ENCODE measurements at places on chromosomes 1 and 21.

GRCh38 chr21:38822778-38823238 is 17.1 kb downstream of the ETS2 start:
- DNase-seq: no peak

GRCh38 chr21:42540396-42540795 is 26.7 kb downstream of the SLC37A1 start:
- no peak for DNase-seq

DNA sequence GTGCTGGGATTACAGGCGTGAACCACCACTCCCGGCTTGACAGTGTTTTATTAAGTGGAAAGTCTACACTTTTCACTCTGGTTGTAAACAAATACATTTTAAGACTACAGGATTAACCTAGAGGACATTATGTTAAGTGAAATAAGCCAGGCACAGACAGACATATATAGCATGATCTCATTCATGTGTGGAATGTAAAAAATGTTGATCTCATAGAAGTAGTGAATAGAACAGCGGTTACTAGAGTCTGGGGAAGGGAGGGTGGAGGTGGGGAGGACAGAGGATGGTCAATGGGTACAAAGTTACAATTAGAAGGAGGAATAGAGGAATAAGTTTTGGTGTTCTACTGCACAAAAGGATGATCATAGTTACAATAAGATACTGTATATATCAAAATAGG is 16.9 kb downstream of the CTH start:
- no peak for DNase-seq

DNA sequence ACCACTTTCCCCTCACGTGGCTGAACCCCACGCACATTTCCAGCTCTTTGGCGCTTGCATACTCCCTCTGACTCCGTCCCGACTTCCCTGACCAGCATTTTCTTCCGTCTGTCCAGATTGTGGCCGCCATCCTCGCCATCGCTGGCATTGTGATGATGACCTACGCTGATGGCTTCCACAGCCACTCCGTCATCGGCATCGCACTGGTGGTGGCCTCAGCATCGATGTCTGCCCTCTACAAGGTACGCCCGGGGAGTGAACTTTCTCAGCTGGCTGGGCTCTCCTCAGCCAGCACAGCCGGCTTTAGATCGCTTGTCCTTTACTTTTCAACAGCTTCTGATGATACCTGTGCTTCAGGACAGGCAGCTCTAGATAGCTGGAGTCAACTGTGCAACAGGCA is 56.8 kb upstream of the COA6 start:
- no peak for DNase-seq

- DNase-seq: no peak
These were observed 33.2 kb downstream of the CAMSAP2 start for GRCh38 chr1:200771625-200772555.

DNA sequence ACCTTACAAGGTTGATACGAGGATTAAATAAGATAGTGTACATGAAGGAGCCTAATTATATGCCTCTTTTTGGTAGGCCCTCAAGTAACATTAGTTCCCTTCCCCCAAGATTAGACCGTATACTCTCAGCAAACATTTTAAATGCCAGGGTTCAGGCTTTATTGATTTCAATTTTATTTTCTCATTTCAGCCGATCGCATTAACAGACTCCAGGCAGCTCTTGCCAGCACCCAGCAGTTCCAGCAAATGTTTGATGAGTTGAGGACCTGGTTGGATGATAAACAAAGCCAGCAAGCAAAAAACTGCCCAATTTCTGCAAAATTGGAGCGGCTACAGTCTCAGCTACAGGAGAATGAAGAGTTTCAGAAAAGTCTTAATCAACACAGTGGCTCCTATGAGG is 104.4 kb upstream of the BMP8A start:
- DNase-seq: no peak

GRCh38 chr1:160646180-160646579 is 664 bp downstream of the SLAMF1 start:
- no peak for DNase-seq

GRCh38 chr1:159188375-159188788 is 16.3 kb upstream of the ACKR1 start:
- no peak for DNase-seq

GRCh38 chr1:121418369-121419049 is 233.7 kb downstream of the SRGAP2C start:
- DNase-seq: no peak

GRCh38 chr1:218526198-218526580 is 181.1 kb downstream of the TGFB2 start:
- no peak for DNase-seq

DNA sequence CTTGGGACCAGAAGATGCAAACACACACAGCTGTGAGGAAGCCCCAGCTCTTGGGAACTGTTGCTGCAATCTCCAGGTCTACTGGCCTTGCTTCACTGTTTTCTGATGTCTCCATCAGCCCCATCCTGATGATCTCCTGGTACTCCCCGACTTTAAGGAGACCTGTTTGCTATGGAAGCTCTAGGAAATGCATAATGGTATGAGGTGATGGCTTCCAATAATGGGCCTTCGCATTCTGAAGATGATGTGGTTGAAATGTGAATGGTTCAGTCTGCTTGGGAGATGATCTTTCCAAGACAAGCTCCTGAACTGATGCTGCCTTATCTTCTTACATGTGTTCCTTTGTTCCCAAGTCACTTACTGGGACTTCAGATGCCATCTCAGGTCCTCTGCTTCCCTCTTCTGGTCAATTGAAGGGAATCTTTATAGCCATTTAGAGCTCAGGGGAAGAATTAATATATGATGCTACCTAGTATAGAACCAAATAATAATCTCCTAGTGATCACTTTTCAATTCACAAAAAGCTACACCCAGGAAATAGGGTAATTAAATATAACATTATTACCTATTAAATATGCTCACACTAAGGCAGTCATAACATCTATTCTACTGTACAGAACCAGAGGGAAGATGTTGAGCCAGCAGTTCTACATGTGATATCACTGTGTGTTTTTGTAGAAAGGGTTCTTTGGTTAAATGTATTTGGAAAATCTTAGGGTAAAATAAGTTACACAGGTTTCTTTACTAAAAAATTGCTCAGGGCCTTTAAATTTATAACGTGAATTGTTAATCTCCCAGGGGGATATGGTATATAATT is 73.9 kb upstream of the VTCN1 start:
- DNase-seq: no peak

DNA sequence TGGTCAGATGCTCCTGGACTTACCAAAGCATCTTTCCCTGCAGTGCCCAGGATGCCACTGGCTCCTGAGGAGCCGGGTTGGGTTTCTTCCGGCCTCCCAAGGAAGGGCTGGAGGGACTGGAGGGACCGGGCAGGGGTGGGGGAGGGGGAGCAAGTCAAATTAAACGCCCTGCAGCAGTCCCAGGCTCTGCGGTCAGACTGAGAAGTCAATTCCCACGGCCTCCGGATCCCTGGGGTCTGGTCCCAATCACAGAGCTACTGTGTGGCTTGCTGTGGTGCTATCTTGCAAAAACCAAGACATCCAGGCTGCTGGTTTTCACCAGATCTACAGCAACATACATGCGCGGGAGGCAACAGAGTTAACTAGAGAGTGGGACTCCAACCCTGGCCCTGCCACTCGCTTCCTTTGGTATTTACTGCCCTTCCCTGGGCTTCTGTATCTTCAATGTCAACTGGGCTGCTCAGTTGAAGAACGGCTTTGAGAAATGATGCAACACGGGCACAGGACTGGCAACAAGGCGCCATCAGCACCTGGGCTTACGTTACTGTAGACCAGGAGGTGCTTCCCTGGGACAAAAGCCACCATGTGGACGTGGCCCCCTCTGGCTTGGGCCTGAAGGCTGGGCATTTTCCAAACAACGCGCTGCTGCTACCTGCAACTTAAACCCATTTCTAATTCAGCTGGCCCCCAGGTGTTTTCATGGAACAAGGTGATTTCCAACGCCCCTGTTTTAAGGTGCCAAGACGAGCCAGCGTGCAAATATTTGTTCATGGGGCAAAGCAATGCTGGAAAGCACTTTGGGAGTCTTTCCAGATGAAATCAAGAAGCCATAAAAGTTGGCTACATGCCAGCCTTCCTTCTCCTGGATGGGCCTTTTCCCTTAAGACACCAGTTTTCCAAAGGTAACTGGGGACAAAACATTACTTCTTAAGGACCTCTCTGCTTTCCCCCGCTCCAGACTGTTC is 11.5 kb downstream of the RCC2 start:
- no peak for DNase-seq

DNA sequence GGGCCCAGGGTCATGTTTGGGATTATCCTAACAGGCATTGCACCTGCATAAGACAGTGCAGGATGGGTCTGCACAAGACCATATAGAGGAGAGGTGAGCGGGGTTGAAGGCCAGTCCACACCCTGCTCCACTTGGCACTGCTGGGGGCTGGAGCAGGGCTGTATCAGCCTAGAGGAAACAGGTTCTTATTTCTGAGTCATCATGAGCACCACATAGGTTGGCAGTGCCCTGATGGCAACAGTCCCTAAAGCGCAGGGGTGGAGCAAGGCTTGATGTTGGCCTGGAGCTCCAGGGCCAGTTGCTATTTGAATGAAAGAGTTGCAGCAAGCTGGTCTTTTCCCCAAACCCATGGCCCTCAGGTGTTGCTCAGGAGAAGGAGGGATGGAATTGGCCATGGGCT is 29.8 kb upstream of the BMP8B start:
- DNase-seq: no peak

DNA sequence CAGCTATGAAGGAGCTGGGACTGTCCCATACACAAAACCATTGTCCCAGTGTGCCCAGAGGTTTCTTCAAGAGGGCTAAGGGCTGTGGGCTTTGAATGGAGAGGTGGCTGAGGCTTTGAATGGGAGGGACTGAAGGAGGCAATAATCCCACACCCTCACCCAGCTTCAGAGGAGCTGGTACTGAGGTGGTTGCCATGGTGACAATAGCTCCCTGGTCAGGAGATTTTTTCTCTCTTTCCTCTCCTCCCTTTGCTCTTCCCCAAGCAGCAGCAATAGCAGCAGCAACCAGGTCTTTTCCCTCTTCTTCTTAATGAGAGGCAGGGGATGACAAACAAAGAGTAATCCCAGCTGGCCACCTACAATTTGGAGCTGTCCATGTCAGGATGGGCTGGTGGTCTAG is 1.6 kb downstream of the HPCAL4 start:
- no peak for DNase-seq

GRCh38 chr1:92445865-92446264 is 40.9 kb downstream of the GFI1 start:
- DNase-seq: no peak

DNA sequence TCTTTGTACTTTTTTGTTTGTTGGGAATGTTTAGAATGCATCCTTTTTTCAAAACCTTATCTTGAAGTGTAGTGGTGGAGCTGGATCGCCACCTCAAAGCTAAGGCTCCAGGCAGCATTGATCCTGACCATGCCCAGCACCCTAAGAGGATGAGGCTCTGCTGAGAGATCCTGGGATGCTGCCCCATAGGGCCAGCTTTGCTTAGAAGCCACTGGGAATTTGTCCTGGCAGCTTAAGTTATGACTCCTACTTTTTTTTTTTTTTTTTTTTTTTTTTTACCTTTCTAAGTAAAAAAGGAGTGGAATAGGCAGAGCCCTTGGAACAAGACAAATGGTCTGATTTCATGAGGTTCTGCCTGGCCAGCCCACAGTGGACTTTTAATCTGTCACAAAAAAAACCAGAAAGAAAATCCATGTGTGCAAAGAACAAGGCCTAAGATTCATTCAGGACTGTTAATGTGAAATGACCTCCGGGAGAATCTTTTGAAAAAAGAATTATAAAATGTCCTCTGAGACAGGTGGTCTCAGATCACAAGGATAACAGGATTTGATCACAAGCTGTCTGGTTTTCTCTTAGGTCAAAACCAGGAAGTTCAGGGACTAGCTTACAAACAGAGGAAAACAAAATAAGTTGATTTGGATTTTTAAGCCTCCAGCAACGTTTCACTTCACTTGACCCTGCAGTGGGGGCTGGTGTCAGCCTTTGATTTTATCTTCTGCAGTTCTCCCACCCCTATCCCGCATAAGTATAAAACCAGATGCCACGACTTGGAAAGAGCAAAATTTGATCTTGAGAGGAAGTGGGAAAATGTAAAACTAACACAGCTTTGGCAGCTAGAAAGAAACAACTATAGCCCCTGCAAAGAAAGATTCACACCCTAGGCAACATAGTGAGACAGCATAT is 25.9 kb upstream of the RAP1A start:
- no peak for DNase-seq

DNA sequence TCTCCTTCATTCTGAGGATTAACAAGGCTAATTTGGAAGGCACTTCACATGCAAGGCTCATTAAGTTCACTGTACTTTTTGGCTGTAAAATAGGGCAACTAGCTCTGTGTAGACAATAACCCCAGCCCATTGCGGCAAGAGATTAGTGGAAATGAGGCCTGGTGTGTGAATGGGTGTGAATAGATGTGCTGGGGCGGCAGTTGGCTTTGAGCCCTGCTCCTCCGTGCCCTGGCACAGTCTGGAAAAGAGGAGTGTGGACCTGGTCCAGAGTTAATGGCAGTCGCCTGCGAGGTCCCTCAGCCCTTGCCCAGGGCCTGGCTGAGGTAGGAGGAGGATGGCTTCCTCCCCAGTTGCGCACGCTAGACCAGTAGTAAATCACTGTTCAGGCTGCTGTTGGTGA is 4.8 kb downstream of the KISS1 start:
- no peak for DNase-seq

DNA sequence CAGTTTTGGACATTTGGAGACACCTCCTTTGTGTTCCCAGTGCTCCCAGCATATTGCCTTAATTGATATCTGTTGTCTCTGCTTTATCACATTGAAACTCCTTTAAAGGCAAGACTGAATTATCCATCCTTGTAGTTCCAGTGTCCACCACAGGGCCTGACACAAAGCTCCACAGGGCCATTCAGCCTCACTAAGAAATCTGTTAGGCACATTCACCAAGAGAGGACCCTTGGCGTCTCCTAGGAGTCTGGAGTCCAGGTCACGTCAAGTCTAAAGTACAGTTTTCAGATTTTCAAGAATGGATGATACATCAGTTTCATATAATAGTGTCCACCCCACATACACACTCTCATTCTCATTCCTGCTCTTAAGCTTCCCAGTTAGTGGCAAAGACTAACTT is 4.8 kb downstream of the ACP6 start:
- no peak for DNase-seq

GRCh38 chr1:45236136-45236535 is 29.7 kb upstream of the ZSWIM5 start:
- no peak for DNase-seq

- DNase-seq: no peak
These were observed 6.5 kb upstream of the CLDN19 start for GRCh38 chr1:42746436-42747105.

GRCh38 chr1:171610385-171610784 is 11.7 kb upstream of the MYOCOS start:
- no peak for DNase-seq

DNA sequence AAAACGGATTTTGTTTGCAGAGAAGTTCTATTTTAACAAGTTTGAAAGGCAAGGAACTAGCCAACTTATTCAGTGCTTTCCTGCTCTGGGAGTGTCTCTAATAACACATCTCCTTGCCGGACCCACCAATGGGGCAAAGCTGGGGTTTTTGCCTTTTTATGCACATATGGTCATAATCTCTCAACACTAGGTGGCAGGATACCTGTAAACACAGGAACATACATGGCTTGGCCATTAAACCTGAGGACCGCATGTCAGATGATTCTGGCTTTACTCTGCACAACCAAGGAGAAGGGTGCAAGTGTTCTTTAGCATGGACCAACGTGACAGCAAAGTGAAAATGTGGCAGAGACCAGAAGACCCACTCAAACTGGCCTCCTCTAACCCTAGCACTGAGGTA is 4.9 kb downstream of the TMEM9 start:
- DNase-seq: no peak
